Ecto neural progenitor cell (in vitro differentiated cells): ENCODE measurements at places on chromosomes 5 and 9.

DNA sequence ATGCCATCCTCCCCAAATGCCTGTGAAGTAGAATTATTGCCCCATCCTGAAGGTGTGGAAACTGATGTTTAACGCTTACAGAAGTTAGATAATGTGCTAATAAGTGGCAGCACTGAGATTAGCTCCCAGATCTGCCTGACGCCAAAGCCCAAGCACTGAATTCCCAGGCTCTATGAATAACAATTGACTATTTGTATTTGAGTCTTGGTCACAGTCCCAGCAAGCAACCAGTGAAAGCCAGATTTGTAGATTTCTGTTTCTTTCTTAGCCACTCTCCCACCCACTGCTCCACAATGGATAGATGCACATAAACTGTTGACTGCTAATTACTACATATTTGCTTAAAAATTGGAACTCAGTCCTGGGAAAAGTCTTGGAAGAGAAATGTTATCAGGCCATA, 34.4 kb downstream of the FAM240B start:
- no peak for DNase-seq

GRCh38 chr9:93112864-93113389, 16.9 kb downstream of the CARD19 start:
- DNase-seq = no peak

DNA sequence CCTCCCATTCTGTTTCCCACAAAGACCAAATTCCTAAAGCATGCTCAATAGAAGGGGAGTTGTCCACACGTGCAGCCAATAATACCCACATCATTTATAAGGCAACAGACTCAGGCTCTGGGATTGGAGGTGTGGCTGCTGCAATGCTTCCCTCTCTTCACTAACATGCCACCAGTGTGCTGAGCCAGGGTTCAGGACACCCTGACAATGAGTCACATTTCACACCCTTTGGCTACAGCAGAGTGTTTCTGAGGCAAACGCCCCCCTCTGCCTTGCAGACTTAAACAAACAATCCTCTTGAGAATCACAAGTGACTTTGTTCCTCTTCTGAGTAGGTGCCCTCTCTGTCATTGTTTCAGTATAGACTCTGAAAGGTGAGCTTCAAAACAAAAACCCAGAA, 189.3 kb upstream of the TLE4 start:
- no peak for DNase-seq

DNA sequence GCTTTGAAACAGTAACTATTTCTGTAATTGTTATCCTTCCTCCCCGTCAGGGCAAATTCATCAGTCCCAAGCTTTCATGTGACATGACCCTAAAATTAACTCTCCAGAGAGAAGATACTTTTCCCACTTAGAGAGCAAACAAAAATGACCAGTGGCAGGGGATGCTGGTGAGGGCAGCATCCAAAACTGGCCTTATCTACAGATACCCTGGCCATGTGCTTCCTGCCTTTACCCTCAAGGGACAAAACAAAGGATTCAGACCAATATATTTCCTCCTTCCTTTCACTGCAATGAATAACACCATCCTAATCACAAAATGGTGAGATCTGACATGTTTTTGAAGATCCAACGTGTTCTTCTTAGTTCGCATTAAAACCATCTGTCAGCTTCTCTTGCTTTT, 267.2 kb downstream of the MAN2A1 start:
- DNase-seq = no peak

DNA sequence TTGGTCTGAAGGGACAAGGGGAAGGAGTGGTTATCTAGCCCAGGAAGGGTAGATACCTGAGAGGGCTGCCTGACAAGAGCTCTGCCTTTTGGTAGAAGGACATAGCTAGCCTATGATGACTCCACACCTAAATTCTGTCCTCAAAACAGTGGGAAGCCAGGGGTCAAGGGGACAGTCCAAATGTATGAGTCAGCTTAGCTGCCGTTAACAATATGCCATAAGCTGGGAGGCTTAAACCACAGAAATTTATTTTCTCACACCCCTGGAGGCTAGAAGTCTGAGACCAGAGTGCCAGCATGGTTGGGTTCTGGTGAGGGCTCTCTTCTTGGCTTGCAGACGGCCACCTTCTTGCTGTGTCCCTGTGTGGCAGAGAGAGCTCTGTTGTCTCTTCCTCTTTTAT, 306.4 kb downstream of the NTRK2 start:
- DNase-seq = no peak

DNA sequence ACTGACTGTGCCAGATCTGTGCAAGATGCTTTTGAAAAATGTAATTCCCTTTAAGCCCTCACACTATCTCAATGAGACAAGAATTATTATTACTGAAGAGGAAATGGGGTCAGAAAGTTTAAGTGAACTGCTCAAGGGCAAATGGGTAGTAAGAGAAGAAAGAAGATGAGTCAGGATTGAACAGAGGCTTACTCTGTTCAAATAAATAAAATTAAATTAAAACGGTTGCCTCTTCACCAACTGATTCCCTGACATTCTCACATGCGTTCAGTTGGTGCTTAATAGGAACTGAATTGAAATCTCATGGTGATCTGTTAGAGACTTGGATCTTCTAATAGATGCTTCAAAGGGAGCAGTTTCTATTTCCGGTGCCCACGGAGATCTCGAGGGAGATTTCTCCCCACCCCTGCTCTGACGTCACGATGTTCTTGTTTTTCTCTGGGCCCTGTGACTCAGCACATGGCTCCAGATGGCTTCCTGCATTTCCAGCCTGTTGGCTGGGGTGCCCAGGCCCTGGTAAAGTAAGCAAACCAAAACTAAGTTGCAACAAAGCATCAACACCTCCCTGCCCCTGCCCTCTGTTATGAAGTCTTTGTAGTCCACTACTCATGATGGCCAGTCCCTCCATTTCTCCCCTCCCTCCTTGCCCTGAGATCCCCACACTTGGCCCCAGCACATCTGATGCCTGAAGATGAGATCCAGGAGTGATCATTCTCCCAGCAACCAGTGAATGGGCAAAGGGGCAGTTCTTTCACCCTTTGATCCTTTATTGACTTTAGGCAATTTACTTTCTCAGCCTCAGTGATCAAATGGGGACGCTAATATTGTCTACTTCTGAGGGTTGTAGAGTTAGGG, 106.1 kb upstream of the CPEB4 start:
- DNase-seq = no peak

DNA sequence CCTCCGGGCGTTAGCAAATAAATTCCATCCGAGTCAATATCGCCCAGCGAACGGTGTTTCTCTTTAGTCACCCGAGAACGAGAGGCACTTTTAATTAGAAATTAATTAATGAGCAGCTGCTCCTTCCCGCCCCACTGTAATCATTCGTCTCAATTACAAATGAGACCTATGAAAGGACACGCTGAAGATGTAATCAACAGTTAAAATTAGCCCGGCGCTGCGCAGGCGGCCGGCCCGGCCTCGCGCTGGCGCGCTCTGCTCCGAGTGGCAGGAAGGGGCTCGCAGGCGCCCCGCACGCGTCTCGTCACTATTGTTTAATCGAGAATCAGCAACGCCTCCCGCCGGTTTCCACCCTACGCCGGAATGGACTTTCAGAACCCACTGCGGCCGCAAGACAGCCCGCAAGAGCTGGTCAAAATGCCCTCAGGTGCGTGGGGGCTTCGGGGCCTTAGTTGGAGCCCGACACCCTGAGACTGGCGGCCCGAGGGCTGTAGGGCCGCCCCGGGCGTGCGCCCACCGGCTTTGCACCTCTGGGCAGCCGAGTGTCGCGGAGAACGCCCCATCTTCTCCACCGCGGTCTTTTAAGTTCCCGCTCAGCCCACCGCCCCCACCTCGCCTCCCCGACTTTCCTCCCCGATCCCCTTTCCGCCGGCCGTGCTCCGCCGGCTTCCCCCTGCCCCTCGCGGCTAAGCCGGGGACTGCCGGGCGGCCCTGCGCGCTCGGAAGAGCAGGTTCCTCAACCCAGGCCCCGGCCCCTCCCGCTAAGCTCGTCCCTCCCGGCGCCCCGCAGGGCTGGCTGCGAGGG, 597 bp upstream of the IRX4 start:
- peak; percentile 74 for DNase-seq

DNA sequence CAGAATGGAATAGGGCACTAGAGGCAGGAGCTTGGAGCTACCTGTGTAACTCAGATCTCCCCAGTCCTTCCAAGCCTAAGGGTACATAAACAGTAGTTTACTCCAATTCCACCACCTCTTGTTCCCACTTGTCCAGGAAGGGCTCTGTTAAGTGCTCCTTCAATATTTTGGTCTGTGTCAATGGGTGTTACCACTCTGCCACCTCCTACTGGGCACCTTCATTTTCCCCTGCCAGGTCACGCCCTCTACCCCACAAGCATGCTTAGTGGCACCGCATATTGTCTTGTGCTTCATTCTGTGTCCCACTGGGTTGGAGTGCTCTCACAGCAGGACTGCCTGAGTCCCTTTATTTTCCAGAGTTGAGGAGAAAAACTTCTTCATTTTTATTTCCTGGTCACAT, 459.8 kb downstream of the ARHGEF28 start:
- no peak for DNase-seq

- no peak for DNase-seq
Measured at GRCh38 chr9:35599763-35600604, 5.1 kb upstream of the TESK1 start.

DNA sequence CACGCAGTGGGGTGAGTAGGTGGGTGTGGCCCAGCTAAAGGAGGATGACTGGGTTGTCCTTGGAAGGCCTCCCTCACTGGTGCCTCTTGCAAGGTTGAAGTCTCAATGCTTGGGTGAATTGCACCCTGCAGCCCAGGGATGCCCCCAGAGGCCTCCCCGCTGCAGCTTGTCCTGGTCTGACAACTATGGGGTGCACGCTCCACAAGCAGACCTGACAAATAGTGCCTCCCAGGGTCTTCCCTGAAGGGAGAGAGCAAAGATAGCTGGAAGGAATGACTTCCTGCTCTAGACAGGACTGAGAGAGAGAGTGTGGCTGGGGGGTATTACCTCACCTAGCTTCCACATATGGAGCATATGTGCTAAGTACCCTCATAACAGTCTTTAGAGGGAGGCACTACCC, 1.7 kb downstream of the PSD2 start:
- DNase-seq = no peak

DNA sequence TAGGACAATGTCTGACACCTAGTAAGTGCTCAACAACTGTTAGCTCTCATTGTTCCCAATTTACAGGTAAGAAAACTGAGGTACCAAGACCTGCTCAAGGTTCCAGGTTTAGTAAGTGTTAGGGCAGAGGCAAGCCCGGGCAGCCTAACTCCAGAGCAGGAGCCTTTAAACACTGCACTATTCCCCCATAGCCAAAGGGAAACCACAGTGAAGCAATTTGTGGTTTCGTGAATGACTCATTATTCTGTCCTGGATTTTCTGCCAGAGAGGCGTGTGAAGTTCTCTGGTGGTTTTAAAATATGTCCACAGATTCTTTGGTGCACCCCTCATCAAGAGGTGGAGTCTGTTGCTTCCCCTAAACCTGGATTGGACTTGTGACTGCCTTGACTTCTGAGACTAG, 1.0 kb upstream of the MCC start:
- no peak for DNase-seq

DNA sequence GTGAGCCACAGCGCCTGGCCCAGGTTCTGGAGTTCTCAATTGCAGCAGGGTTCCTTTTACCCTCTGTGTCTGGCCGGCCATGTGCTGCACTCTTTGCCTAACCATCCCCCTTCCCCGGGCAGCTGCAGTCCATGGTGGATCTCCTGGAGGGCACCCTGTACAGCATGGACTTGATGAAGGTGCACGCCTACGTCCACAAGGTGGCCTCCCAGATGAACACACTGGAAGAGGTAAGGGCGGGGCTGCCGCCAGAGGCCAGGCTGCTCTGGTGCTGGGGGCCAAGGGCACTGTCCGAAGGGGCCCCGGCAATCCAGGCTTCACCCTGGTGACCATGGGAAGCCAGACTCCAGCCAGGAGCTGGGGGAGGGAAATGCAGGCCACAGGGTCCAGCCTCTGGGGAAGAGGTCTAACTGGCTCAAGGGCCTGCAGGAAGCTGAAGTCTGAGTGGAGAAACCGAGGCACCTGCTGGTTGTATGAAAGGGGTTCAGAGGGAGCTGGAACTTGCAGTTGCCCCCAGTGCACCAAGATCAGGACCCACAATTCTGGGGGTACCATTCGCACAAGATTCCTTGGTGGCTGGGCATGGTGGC, 18.1 kb downstream of the OLFML2A start:
- DNase-seq = no peak

GRCh38 chr5:146622391-146622790, 106.4 kb upstream of the GPR151 start:
- DNase-seq = no peak

GRCh38 chr5:54440456-54440893, 15.0 kb upstream of the HSPB3 start:
- DNase-seq = no peak

GRCh38 chr9:69603656-69604055, 68.5 kb downstream of the APBA1 start:
- no peak for DNase-seq

DNA sequence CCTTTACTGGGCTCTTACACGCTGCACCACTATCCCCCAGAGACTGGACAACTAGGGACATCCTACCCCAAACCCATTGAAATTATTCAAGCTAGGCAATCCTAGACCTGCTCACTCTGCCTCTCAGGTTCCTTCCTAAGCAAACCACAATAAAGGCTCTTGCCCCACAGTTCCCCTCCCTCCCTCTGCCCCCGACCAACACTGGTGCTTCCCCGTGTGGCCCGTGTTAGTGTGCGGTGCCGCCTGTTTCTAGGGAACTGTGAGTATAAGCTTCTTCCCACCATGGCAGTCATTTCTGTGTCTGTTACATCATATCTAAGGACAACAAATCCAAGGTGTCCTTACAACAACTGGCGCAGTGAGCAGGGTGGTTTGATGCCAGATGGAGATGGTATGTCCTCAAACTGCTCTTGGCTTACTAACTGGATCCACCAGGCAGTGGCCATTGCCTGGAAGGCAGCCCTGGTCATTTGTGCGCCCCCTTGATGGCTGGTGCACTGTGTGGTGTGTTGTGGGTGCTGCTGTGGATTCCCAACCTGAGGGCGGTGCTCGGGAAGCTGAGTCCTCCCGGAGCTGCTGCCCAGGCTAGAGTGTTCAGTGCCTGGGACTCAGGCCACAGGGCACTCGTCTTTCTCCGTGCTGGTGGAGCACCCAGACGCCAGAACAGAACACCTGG, 8.4 kb upstream of the MXD3 start:
- no peak for DNase-seq

- no peak for DNase-seq
Measured at GRCh38 chr5:8050616-8051175, 181.7 kb downstream of the MTRR start.

DNA sequence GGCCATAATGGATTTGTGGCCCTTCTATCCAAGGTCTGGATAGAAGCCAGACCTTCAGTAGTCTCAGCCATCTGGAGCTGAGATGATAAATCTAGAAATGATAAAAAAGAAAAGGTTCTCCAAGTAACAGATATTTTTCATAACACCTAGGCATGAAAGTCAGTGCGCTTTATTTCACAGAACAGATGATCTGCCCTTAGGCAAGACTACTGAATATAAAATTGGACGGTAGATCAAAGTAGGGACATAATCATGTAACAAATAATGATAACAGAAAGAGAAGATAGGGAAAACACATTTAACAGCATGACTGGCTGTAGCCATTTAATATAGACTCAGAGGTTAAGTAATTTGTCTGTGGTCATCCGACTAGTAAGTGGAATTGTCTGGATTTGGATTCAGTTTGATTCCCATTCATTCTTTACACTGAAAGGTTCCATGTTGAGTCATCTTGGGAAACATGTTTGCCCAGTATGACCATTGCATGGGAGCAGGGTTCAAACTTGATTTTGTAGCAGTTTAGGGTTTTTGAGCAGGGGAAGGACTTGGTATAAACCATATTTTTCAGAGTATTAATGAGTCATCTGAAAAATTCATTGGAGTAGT, 4.1 kb upstream of the CAVIN4 start:
- DNase-seq = no peak

GRCh38 chr5:143695244-143695864, 116.6 kb upstream of the HMHB1 start:
- DNase-seq = no peak
